ENCODE measurements at places on chromosomes 1 and 21. TPM values are rescaled to one million over a fixed set of nuclear protein-coding genes. Genes with fewer than 3 reads are reported as not detected.

The STYXL2 gene
- total RNA-seq, result 127 TPM

The KLF17 gene
- total RNA-seq, result not detected

The STIL gene
- 0.73 TPM for total RNA-seq

The WNT9A gene
- 0.73 TPM for total RNA-seq

The DYRK3 gene
- total RNA-seq, result 21.9 TPM

GRCh38 chr1:23704834-23705495 is 13.4 kb downstream of the RPL11 start:
- no peak for DNase-seq

GRCh38 chr21:42149656-42150473 is 69.1 kb upstream of the ABCG1 start:
- DNase-seq, result no peak

DNA sequence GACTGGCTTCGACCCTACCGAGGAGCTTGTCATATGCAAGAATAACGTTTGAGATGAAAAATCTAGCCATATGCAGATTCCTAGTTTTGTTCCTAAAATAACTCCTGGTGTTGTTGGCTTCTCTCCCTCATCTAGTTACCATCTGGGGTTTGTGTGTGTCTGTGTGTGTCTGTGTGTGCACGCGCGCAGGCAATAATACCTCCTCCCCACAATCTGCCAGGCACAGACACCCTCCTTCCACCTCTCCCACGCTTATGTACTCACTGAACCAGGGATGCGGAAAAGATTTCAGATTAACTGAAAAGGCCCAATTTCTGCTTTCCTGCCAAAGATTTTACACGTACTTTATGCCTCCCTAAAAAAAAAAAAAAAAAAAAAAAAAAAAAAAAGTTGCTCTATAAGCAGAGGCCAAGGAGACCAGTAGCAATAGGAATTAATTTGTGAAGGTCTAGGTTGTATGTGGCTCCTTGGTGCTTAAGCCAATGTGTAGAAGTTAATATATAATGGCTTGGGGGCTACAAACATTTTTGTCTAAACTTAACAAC is 452.7 kb downstream of the NUF2 start:
- DNase-seq, result no peak

DNA sequence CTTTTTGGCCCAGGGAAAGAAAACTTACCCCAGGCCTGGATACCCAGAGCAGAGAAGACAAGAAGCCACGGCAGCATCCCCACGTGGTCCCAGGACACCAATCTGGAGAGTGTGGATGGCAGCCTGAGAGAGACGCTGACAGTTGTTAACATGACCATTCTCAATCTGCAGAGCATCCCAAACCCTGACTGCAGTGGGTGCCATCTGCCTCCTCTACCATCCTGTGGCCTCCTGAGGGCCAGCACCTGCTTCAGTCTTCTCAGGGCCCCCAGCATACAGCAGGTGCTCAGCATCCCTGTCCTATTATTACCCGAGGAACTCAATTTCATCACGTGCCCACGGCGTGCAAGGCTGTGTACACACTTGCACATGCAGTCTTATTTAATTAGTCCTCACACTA is 785 bp downstream of the PGLYRP4 start:
- no peak for DNase-seq

DNA sequence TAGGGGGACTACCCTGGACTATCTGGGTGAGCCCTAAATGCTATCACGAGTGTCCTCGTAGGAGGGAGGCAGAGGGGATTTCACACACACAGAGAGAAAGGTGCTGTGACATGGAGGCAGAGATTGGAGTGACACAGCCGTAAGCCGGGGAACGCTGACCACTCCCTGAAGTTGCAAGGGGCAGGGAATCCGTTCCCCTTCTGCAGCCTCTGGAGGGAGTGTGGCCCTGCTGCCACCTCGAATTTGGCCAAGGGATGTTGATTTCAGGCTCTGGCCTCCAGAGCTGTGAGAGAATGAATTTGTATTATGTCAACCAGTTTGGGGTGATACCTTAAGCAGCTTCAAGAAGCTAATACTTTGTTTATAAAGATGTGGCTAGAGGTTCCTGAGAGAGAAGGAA is 137.7 kb downstream of the ACTL8 start:
- DNase-seq, result no peak

DNA sequence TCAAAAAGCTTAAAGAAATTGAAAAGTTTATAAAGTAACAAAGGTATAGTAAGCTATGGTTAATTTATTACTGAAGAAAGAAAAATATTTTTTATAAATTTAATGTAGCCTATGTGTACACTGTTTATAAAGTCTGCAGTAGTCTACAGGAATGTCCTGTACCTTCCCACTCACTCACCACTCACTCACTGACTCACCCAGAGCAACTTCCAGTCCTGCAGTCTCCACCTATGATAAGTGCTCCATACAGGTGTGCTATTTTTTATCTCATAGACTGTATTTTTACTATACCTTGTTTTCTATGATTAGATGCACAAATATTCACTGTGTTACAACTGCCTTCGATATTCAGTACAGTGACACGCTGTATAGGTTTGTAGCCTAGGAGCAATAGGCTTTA is 106.6 kb downstream of the NR5A2 start:
- DNase-seq, result no peak

GRCh38 chr1:158686111-158687009 is at the start of gene SPTA1:
SPTA1 (minus strand) TSS chr1:158686715; CDS start chr1:158686517, 198 bp downstream.
- no peak for DNase-seq

DNA sequence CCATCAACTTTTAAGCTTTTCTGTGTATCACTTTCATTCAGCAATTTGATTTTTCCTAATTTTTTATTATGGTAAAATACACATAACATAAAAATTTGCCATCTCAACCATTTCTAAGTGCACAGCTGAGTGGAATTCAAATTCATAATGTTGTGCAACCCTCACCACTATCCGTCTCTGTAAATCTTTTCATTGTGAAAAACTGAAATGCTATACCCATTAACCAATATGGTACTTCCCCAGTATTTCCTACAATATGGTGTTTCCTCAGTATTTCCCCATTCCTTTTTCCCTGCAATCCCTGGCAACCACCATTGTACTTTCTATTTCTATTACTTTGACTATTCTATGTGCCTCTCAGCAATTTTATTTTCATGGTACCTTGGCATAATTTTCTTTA is 6.8 kb downstream of the STPG1 start:
- DNase-seq, result no peak

- DNase-seq, result no peak
Measured at GRCh38 chr1:201014816-201015200, 8.7 kb downstream of the KIF21B start.

DNA sequence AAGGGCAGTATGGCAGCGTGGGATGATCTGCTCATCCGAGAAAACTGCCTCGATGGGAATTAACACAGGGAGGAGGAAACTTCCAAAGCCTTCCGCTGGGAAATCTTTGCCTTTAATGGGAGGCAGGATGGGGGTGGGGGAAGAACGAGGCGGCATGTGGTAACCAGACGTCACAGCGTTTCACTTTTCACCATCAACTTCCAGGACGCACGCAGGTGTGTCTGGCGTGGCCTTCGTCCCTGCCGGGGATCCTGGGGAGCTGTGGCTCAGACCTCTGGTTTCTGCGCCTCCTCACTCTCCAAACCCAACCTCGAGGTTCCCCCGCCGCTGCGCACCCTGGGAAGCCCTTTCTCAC is 282 bp downstream of the RSPH1 start:
- DNase-seq, result no peak

- peak; percentile 86 for DNase-seq
Measured at GRCh38 chr1:61053712-61054600, 28.4 kb upstream of the NFIA start.

- DNase-seq, result no peak
Measured at GRCh38 chr1:109996476-109996875, 11.9 kb downstream of the AHCYL1 start.

DNA sequence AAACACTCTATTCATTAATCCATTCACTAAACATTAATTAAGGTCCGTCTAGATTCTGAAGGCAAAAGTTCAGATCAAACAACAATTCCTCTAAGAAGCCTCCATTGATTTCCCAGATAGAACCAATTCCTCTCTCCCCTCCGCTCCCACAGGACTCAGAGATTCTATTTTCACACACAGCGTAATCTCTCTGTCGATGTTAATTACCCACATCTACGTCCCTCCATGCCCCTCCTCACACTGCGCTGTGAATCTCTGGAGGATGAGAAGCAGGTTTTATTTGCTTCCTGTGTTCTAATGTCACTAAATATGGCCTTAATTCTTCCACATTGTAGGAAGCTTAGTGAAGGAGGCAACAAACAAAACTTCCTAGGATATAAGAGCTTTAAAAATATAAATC is 306.7 kb downstream of the DSCAM start:
- DNase-seq, result no peak

DNA sequence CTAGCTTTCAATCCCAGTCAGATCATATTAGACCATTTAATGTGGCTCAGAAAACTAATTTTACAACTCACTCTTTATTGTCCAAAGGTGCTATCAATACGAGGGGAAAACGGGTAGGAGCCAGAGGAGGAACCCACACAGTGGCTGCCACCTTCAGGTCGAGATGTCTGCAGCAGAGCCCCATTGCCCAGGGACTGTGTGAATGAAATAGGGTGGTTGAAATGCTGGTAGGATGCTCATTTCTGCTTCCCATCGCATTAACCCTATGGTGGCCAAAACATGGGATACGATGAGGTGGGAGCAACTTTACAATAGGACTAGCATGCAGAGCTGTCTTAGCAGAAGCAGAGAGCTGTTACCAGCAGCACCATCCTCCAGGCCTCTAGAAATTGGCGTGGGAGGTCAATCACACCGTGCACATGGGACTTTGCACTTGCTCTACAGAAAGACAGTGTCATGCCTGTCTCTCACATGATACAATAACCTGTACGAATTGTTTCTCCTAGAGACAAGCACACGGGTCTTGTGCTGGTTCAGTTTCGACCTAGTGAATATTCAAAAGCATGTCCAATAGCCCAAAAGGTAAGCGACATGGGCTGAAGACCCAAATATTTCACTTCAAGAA is 69.5 kb upstream of the DESI2 start:
- no peak for DNase-seq

DNA sequence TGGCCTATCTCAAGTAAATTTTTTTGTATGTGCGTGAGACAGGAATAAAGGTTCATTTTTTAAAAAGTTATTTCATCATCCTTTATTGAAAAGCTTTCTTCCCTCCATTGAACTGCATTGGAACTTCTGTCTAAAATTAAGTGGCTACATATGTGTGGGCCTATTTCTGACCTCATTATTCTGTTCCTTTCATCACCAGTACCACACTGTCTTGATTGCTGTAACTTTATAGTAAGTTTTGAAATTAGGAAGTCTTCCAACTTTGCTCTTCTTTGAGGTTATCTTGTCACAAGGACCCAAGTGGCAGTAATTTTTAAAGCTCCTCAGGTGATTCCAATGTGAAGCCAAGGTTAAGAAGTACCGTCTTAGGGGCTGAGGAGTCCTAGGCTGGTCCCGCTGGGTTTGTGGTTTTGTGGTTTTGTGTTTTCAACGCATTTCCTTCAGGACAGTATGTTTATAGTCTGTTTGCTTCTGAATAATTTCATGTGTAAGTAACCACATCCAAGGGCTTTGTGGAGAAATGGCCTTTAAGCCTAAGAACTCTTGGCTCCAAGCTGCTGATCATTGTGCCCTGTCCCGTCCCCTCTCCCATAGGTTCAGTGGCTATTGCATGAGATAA is 12.4 kb upstream of the SCAF4 start:
- no peak for DNase-seq

- DNase-seq, result no peak
Measured at GRCh38 chr1:165635329-165635728, 4.3 kb downstream of the MGST3 start.

DNA sequence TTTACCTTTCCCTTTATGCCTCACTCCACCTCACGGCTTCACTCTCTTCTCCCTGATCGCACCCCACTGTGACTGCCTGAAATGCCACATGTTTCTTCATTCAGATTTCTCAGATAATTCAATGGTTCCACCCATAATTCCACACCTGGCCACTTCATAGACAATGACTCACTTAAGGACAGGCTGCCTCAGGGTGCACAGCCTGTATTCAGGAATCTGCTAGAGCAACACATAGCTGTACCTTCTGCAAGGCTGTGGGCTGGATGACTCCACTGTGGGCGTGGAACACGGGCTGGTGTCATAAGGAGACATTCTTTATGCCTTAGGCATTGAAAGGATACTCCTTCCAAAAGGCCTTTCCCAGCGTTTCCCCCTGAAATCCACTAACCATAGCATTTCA is 36.1 kb downstream of the L1TD1 start:
- DNase-seq, result no peak

DNA sequence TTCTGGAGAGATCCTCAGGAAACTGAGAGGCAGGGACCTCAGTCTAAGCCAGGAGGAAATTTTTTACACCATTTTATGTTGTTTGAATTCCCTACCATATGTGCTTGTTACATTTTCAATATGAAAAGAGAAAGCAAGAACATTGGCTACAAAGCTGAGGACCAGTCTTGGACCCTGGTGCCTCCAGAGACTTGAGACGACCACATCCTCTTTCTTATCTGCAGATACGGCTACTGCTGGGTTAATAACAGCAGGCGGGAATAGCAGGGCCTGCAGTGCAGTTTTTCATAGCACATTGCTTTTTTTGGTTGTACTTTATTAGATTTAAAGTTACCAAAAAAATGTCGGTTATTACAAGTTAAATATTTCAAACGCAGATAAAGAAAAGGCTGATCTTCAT is 3.9 kb downstream of the KDM4A start:
- no peak for DNase-seq

DNA sequence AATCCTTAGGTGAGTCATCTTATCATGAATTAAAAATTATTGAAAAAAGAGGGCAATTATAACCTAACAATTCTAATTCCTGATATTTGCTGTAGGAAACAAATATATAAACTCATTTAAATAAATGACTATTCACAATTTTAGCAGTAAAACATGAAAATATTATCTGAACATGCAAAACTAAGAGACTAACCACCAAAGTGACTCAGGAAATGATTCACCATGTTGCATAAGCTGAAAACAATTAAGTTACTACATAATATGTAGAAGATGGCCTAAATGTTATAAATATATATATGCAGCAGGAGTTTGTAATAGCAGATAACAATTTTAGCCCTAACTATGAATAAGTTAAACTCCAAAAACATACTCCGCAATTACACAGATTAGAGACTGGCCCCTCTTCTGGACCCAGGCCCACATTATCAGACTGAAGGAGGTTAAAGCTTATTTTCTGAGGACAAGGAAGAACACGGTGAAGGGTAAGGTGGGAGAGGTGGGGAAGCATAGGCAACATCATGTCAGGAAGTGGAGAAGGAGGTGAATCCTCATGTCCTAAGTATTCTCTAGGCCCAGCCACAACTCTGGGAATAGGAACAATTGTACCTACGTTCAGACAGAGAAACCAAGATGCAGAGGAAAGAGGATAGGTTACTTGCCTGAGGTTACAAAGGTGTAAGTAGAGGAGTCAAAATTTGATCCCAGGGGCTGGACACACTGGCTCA is 15.6 kb upstream of the AIM2 start:
- no peak for DNase-seq

Data from Right ventricle myocardium inferior (tissue), 1 donor.